ENCODE measurements at places on chromosomes 5 and 9.

GRCh38 chr5:119304439-119305211 is 51.2 kb upstream of the TNFAIP8 start:
- no peak for DNase-seq

DNA sequence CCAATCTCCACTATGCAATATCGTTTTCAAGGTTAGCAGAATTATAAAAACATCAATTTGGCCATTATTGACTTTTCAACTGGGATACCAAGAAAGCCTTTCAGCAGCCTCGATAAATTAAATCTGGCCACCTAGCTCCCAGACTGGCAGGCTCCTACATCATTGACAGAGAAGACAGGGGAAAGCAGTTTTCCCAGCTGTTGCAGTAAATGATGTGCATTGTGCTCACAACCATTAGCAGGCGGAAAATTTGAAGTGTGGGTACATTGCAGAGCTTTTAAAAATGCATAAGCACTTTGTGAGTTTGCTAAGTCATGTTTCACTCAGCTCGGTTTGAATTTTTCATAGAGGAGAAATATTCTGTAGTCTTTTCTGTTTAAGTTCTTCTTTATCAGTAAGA is 297.9 kb downstream of the KCTD16 start:
- no peak for DNase-seq

GRCh38 chr5:3157214-3157613 is 405.7 kb upstream of the IRX2 start:
- no peak for DNase-seq

- no peak for DNase-seq
These were observed 41.1 kb downstream of the LURAP1L start for GRCh38 chr9:12815888-12816287.

GRCh38 chr9:119365291-119366027 is 3.8 kb downstream of the BRINP1 start:
- DNase-seq, result no peak

GRCh38 chr9:33151007-33151557 is 16.1 kb downstream of the B4GALT1 start:
- no peak for DNase-seq

DNA sequence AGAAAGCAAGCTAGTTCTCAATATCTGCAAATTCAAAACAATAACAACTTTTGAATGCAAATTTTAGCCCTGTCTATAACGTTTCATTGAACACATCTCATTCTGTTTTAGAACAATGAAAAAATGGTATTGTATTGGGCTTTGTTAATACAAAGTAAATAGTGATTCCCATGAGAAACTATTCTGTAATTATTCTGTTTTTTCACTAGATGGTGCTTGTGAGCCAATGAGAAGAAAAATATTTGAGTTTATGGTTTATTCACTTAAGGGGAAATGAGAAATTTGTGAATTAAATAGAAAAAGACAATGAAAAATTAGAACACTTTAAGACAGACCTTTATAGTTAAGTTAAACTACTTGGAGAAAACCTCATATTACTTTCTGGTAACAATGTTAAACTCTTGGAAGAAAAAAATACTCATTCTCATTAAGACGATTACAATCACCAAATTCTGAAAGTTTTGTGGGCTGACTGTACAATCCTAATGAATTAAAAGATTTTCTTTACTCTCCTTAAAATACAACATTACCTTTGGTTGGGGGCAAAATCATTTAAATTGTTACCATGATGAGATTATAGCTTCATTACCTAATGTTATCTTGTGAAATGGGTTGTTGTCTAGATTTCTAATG is 127.0 kb downstream of the NNT start:
- no peak for DNase-seq

- no peak for DNase-seq
These were observed 20.8 kb upstream of the KIF2A start for GRCh38 chr5:62284946-62285891.

GRCh38 chr9:125794708-125795107 is 47.5 kb downstream of the PBX3 start:
- DNase-seq, result no peak

- no peak for DNase-seq
These were observed 105.0 kb downstream of the MAPKAP1 start for GRCh38 chr9:125601961-125602360.

- DNase-seq, result no peak
These were observed 223.0 kb downstream of the AUH start for GRCh38 chr9:91138760-91139159.

- no peak for DNase-seq
These were observed 76.8 kb downstream of the LMX1B start for GRCh38 chr9:126690431-126691051.

GRCh38 chr9:125763394-125763801 is 16.2 kb downstream of the PBX3 start:
- DNase-seq, result no peak

DNA sequence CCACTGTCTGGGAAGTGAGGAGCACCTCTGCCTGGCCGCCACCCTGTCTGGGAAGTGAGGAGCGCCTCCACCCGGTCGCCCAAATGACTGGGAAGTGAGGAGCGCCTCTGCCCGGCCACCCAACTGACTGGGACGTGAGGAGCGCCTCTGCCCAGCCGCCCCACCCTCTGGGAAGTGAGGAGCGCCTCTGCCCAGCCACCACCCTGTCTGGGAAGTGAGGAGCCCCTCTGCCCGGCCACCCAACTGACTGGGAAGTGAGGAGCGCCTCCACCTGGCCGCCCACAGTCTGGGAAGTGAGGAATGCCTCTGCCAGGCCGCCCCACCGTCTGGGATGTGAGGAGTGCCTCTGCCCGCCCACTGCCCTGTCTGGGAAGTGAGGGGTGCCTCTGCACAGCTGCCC is 32.9 kb downstream of the SAXO1 start:
- no peak for DNase-seq

GRCh38 chr9:117377046-117377445 is 37.8 kb downstream of the ASTN2 start:
- no peak for DNase-seq

DNA sequence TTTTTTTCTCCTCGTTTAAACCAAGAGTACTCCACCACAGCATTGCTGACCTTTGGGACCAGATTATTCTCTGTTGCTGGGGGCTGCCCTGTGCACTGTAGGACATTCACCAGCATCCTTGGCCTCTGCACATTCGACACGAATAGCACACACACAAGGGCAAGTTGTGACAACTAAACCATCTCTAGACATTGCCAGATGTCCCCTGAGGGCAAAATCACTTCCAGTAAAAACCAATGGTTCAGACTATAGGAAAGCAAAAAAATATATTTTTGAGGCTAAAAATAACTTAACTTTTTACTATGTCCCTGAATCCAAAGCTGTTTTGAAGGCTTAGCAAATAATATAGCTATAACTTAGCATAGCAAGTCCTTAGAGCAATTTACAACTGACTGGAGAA is 65.9 kb downstream of the SEMA5A start:
- DNase-seq, result no peak

DNA sequence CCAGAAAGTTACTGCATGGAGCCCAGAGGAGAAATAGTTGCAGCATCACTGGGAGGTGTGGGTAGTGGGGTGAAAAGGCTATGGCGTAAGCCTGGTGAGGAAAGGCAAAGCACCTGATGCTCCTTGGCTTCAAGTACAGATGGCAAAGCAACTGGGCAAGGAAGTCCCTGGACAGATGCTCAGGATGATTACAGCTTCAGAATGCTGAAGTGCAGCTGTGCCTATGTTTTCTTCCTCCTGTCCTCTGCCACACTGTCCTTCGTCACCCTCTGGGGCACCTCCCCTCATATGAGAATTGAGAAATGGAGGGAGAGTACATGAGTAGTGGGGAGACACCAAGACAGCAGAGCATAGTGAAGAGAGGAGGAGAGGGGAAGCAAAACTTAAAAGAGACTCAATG is 328.0 kb downstream of the PDE4D start:
- no peak for DNase-seq

GRCh38 chr5:86971034-86971571 is 296.6 kb upstream of the RASA1 start:
- DNase-seq, result no peak

DNA sequence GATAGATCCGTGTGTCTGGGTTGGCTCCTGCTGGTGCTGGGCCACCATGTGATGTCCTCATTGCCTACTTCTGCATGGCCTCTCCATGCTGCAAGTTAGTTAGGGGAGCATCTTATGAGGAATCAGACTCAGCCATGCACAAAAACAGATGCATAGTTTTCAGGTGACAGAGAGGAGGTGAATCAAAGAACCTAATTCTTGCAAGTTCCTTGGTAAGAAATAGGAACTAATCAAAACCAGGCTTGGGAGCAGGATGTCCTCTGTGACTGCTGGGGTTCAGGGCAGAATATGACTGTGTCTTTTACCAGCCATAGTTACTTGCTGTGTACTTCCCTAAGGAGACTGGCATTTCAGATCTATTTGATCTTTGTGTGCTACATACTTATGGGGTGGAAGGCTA is 61.6 kb downstream of the C9orf152 start:
- DNase-seq, result no peak

DNA sequence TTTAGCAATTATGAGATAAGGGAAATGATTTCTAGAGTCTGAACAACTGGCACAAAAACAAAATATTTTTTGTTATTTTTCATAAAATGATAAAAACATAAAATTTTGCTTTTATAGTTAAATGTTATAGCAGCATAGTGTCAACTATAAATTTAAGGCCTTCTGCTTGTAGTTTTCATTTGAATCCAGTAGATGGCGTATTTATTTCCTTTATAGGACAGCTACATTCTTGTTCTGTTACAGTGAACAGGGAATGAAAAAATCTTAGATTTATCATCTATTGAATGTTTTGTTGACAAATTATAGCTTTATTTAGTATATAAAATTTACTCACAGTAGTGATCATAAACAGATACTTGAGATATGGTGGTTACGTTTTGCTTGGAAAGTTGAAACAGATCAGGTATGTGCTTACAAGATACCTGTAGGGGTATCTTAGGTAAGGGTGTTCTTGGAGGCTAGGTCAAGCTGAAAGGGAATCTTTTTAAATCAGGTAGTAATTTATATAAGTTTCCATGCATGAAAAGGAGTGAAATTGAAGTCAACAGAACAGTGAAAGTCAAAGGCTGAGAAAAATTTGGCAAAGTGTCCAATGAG is 239.3 kb upstream of the GRIN3A start:
- peak; percentile 15 for DNase-seq

DNA sequence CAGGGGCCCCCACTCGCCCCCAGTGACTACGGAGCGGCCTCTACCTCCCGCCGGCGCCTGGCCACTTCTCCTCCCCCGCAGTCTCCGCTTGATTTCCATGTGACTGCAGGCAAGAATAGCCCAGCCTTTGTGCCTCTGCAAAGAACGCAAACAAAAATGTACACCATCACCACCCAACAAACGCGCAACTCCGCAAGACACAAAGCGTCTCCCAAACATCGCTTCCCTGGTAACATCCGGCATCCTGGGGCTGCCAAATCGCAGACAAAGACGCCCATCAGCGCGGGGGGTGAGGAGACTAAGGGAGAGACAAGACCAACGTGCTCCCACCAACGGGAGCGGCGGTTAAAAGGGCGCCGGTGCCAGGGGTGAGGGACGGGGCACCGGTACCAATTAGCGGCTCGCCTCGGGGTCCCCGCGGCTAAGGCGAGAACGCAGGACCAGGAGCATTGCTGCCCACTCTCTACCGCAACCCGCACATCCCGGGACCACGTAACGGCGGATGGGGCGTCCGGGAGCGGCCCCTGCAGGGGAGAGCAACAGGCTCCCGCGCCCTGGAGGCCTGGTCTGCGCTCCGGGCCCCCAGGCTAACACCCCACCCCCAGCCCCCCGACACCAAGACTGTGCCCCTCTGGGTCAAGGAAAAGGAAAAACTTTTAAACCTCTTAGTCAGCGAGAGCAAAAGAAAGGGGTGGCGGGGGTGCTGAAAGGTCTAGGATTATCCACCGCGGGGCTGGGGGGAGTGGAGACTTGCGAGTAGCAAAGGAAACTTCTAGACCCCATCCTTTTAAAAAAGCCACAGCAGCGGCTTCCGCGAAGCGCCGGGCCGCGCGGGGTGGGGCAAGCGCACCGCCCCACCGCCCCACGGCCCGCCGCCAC is 885 bp downstream of the MPDZ start:
- peak; percentile 84 for DNase-seq

- DNase-seq, result no peak
These were observed 52.5 kb downstream of the TRIP13 start for GRCh38 chr5:944992-945685.

DNA sequence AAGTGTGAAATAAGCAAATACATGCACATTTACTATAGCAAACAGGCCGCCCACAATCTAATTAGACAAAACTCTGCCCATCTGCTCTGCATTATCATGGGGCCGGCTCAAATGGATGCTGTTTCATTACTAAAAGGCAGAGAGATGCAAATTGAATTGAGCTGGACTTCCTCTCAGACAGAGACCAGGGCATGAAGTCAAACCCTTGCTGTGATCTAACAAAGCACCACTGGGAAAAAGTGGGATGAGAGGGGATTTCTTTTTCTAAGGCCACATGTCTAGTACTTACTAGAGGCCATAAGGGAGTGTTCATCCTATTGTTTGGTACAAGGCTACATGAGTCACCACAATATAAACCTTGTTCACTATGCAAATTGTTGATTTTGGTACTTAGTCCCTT is 614.7 kb downstream of the ISL1 start:
- no peak for DNase-seq

- no peak for DNase-seq
These were observed 23.1 kb upstream of the SHB start for GRCh38 chr9:38092200-38092524.

DNA sequence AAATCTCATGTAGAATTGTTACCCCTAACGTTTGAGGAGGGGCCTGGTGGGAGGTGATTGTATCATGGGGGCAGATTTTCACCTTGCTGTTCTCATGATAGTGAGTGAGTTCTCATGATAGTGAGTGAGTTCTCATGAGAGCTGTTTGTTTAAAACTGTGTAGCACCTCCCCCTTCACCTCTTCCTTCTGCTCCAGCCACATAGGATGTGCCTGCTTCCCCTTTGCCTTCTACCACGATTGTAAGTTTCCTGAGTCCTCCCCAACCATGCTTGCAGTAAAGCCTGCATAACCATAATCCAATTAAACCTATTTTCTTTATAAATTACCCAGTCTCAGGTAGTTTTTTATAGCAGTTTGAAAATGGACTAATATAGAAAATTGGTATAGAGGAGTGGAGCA is 1783.7 kb upstream of the CDH9 start:
- no peak for DNase-seq

GRCh38 chr5:178360222-178360925 is 127.8 kb upstream of the PHYKPL start:
- DNase-seq, result no peak

DNA sequence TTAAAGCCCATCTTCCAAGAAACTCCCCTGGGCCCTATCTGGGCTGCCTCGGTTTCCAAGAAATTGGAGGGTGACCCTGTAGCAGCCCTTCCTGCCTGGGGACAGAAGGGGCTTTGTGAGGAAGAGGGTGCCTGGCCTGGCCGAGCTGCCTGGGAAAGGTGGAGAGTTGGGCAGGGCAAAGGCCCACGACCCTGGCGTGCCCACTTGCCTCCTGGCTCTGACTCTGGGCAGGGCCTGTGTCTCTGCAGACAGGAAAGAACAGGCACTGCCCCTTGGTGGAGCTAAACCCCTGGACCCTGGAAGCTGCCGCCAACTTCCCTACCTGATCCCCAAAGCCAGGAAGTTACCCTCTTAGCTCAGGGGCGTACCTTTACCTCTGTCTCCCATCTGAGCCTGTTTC is 149.3 kb downstream of the RGS3 start:
- no peak for DNase-seq

GRCh38 chr5:119578937-119579336 is 50.4 kb upstream of the FAM170A start:
- DNase-seq, result no peak

- no peak for DNase-seq
These were observed 21.3 kb downstream of the MAML1 start for GRCh38 chr5:179753971-179754370.

GRCh38 chr9:18922161-18922885 is 110.7 kb downstream of the SAXO1 start:
- no peak for DNase-seq

- no peak for DNase-seq
These were observed 42.0 kb downstream of the ERMP1 start for GRCh38 chr9:5790923-5791322.
